ENCODE measurements at places on chromosomes 2 and 18.

- DNase-seq: no peak
Measured at GRCh38 chr2:9627310-9627709, 3.5 kb downstream of the YWHAQ start.

- no peak for DNase-seq
Measured at GRCh38 chr18:48569139-48569914, 30.5 kb downstream of the CTIF start.

- DNase-seq: no peak
Measured at GRCh38 chr2:52536929-52537460, 1230.6 kb upstream of the CHAC2 start.

GRCh38 chr2:130160131-130160530 lies 15.2 kb upstream of the CCDC74B start:
- no peak for DNase-seq

DNA sequence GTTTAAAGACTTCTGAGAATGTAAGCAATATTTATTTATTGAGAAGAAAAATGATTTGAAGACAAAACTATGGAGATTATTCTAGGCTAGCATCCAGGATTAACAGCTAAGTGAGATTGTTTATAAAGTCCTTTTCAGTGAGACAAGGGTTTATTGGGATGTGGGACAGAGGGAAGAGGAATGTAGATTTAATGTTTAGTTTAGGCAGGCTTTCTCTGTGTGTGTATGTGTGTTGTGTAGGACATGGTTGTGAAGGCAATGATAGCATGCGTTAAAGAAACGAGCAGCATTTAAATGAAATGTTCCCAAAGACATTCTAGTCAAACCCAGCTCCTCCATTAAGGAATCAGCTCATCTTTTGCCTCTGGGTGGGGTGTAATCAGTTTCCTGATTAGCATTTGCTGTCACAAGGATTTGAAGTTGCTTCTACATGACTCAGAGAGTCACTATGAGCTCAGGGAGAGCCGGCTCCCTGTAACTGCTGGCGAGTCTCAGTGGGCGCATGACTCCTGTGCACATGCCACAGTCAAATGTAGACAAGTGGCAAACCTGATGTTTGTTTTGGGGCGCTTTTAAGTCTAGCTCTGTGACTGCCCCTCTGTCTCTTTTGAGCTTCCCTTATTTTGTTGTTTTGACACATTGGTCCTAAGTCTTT lies 442.2 kb upstream of the CELF4 start:
- no peak for DNase-seq

- DNase-seq: no peak
Measured at GRCh38 chr2:1132328-1132969, 181.8 kb downstream of the SNTG2 start.
